ENCODE measurements at places on chromosomes 2 and 18.
A peak's percentile ranks its signal among the peaks of the same experiment; 100 is the strongest.

DNA sequence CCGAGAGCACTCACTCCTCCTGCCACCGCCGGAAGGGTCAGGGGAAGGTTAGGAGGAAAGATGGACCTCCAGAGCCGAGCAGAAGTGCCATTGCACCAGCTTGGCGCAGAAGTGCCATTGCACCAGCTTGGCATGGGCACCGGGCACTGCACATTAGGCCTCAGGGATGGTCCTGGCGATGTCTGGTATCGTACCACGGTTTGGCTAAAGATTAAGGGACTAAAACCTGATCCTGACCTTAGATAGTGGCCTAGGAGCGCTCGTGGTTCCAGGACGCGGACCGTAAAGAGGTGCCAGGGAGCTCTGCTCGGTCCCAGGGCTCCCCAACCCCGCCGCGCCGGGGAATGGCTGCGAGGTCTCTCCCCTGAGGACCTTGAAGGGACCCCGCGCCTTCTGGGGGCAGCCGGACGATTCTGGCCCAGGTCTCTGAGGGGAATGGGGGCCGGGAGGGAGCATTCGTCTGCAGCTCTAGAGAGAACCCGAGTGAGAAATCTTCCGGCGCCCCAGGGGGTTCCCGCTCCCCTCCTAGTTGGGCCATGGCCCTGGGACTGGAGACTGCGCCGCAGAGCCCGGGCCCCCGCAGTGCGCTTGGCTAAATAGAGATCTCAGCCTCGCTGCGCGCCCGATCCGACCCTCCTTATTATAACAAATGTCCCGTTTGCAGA, 1.8 kb downstream of the PAX8 start:
- no peak overlapping the region for H3K4me3 ChIP-seq
- no peaks in the 10 kb centered on the region for H3K36me3 ChIP-seq

- H3K36me3 ChIP-seq: peaks cover 37% of the 10 kb centered on the region
- H3K27ac ChIP-seq: peak overlapping the region; percentile 80
- no peak overlapping the region for H3K4me3 ChIP-seq
- peaks cover 16% of the 10 kb centered on the region for H3K4me1 ChIP-seq
- no peak for DNase-seq
These were observed 71.0 kb upstream of the ITM2C start for GRCh38 chr2:230793572-230794359.

- H3K4me1 ChIP-seq: no peaks in the 10 kb centered on the region
- no peak overlapping the region for H3K4me3 ChIP-seq
- peaks cover 63% of the 10 kb centered on the region for H3K36me3 ChIP-seq
- DNase-seq: no peak
These were observed 34.7 kb downstream of the FAM228A start for GRCh38 chr2:24209389-24210105.

DNA sequence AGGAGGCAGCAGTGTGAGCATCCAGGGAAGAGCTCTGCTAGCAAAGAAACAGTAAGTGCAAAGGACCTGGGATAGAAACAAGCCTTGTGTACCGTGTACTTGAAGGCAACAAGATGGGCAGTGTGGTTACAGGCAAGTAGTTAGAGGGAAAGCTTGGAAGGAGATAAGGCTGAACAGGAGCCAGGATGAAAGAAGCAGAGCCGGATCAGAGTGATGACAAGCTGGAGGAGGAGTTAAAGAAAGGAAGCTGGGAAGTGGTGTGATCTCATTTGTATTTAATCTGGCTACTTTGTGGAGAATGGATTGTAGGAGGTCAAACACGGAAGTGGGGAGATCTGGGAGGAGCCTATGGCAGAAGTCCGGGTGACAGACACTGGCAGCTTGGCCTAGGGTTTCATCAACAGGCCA, 44.7 kb upstream of the VPS54 start:
- no peaks in the 10 kb centered on the region for H3K36me3 ChIP-seq
- DNase-seq: no peak
- H3K4me3 ChIP-seq: no peak overlapping the region

DNA sequence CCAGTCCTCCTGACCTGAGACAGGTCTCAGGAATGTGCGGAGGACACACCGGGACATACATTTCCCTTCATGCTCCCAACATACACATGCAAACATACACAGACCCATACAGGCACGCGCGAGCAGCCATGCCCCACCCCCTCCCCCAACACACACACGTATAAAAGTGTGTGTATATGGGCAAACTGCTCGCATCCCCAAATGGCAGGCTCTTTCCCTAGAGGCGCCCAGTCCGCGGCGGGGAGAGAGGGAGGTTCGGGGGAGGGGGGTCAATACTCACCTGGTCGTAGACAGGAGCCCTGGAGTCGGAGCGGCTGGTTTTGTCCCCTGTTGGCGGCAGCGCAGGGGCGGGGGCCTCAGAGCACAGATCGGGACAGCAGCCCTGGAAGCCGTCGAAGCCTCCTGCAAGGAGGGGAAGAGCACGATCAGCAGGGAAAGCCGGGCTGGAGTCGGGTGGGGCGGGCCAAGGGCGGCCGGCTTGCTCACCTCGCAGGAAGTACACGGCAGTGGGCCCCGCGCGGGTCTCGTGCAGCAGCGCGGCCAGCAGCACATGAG, 682 bp downstream of the DUSP2 start:
- H3K27ac ChIP-seq: peak overlapping the region; percentile 95
- peak overlapping the region; percentile 94 for H3K4me3 ChIP-seq
- H3K27me3 ChIP-seq: no peaks in the 10 kb centered on the region

GRCh38 chr2:239240414-239240881, 160.4 kb downstream of the HDAC4 start:
- peaks cover 2% of the 10 kb centered on the region for H3K36me3 ChIP-seq
- H3K27ac ChIP-seq: no peak overlapping the region
- H3K27me3 ChIP-seq: no peaks in the 10 kb centered on the region
- H3K4me1 ChIP-seq: peaks cover 12% of the 10 kb centered on the region
- DNase-seq: no peak

GRCh38 chr2:190177249-190178040, 114.9 kb upstream of the MSTN start:
- no peak overlapping the region for H3K27ac ChIP-seq
- no peak for DNase-seq
- peaks cover 6% of the 10 kb centered on the region for H3K36me3 ChIP-seq
- no peak overlapping the region for H3K4me3 ChIP-seq
- H3K4me1 ChIP-seq: peaks cover 16% of the 10 kb centered on the region
- H3K27me3 ChIP-seq: peaks cover 1% of the 10 kb centered on the region

GRCh38 chr2:65425276-65425675, 7.1 kb downstream of the SPRED2 start:
- no peak overlapping the region for H3K27ac ChIP-seq
- no peak overlapping the region for H3K4me3 ChIP-seq

DNA sequence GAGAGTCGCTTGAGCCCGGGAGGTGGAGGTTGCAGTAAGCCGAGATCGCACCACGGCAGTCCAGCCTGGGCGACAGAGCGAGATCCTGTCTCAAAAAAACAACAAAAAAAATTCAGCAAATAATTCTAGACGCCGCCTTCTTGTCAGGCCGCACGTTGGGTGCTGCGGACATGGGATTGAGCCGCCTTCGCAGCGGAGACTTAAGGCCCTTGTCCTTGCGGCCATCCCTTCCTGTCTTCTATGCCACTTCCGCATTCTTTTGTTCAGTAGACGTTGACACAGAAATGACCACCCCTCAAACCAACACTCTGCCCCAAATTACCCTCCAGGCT, 15.8 kb downstream of the PTPN18 start:
- H3K36me3 ChIP-seq: peaks cover 17% of the 10 kb centered on the region
- H3K27ac ChIP-seq: peak overlapping the region; percentile 93
- peaks cover 50% of the 10 kb centered on the region for H3K4me1 ChIP-seq
- H3K27me3 ChIP-seq: no peaks in the 10 kb centered on the region

DNA sequence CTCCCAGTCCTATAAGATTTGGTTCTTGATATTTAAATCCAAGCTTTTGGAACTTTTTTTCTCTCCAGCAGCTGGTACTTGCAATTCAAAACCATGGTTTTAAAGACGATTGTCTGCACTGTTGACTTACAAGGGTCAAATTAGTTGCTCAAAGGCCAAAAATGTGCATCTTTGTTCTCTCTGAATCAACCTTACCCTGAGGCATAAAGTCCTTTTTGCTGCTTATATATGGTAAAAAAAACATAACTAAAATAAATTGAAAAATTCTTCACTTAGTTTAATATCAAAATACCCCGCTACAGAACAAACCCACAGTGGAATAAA, 592.7 kb downstream of the XIRP2 start:
- no peaks in the 10 kb centered on the region for H3K27me3 ChIP-seq
- H3K4me1 ChIP-seq: no peaks in the 10 kb centered on the region
- H3K27ac ChIP-seq: no peak overlapping the region
- H3K4me3 ChIP-seq: no peak overlapping the region

GRCh38 chr2:227366769-227367426, 12.2 kb downstream of the TM4SF20 start:
- no peaks in the 10 kb centered on the region for H3K36me3 ChIP-seq
- no peak overlapping the region for H3K4me3 ChIP-seq
- no peaks in the 10 kb centered on the region for H3K4me1 ChIP-seq
- DNase-seq: no peak
- H3K27ac ChIP-seq: no peak overlapping the region
- no peaks in the 10 kb centered on the region for H3K27me3 ChIP-seq

GRCh38 chr2:111705239-111705638, 178.8 kb downstream of the ANAPC1 start:
- no peak overlapping the region for H3K4me3 ChIP-seq
- no peak for DNase-seq
- no peaks in the 10 kb centered on the region for H3K36me3 ChIP-seq
- peaks cover 6% of the 10 kb centered on the region for H3K4me1 ChIP-seq
- H3K27me3 ChIP-seq: peaks cover 3% of the 10 kb centered on the region

DNA sequence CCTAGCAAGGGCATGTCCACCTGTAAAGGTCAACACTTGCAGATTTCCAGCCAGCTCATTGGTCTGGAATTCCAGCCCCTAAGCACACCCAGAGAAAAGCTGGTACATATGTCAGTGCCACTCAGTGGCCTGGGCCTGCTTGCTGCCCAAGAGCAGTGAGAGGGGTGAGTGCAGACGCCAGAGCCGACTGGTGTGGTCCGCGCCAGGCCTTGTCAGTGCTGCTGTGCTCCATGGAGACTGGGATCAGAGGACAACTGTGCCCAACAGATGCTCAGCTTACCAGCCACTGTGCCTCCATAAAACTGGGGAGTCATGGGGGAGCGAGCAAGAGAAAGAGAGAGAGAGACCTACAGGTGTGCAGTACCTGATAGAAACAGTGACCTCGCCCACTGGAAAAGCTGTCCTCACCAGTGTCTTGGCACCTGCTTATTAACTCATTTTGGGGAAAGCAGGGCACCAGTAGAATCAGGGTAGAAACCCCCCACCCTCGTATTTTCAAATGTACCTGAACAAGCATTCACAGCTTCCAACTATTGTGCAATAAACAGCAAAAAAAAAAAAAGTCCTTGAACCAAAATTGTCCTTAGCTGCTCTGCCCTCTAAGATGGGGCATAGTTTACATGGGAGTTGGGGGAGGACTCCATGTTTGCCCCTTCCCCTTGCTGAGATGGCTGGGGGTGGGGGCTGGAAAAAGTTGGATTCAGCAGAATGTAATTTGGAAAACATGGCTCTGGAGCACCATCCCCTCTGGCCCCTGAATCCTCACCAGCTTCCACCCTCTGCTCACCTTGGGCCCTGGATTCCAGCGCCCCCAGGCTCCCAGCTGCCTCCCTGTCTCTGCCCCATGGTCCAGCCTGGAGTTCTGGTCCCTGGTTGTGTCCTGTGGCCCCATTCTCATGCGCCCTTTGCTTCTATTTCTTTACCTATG, 1.4 kb upstream of the SP140L start:
- H3K4me1 ChIP-seq: peaks cover 46% of the 10 kb centered on the region
- H3K4me3 ChIP-seq: peak overlapping the region; percentile 62
- H3K36me3 ChIP-seq: peaks cover 18% of the 10 kb centered on the region
- DNase-seq: no peak
- H3K27me3 ChIP-seq: no peaks in the 10 kb centered on the region
- H3K27ac ChIP-seq: no peak overlapping the region

GRCh38 chr2:150355440-150355839, 132.0 kb downstream of the RND3 start:
- H3K4me3 ChIP-seq: no peak overlapping the region
- no peaks in the 10 kb centered on the region for H3K4me1 ChIP-seq
- H3K36me3 ChIP-seq: no peaks in the 10 kb centered on the region
- H3K27me3 ChIP-seq: no peaks in the 10 kb centered on the region
- DNase-seq: no peak
- H3K27ac ChIP-seq: no peak overlapping the region

- H3K4me3 ChIP-seq: no peak overlapping the region
- H3K4me1 ChIP-seq: no peaks in the 10 kb centered on the region
- no peaks in the 10 kb centered on the region for H3K36me3 ChIP-seq
These were observed 151.6 kb upstream of the UBE2E3 start for GRCh38 chr2:180828756-180829155.

GRCh38 chr2:211380041-211380440, 823.6 kb downstream of the CPS1 start:
- H3K4me1 ChIP-seq: no peaks in the 10 kb centered on the region
- no peaks in the 10 kb centered on the region for H3K36me3 ChIP-seq
- no peak overlapping the region for H3K4me3 ChIP-seq
- DNase-seq: no peak
- no peaks in the 10 kb centered on the region for H3K27me3 ChIP-seq

DNA sequence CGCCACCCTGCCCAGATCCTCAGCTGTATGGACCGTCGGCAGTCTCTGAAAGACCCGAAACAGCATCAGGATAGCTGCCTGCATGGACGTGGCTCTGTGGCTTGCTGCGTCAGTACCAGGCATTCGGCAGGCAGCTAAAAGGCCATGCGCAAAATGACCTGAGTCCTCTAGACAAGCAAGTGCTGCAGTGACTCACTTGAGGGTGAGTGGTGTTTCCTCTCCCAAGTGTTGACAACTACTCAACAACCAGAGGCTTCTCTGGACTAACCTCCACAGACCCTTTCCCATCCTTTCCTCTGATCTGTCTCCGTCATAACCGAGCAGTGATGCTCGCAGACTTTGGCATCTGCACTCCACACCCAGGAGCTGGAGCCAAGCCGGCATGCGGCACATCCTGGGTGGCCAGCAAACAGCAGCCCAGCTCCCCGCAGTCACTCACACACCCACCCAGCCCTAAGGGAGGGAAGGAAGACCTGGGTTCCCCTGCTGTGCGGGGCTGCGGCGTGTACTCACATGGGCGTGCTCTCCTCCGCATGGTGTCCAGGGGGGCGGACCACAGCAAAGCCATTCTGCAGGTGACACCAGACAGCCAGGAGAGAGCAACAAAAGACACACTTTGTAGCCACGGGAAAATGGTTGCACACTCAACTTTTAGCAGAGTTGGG, 239.3 kb downstream of the TWIST2 start:
- no peak overlapping the region for H3K27ac ChIP-seq
- H3K4me1 ChIP-seq: no peaks in the 10 kb centered on the region
- H3K36me3 ChIP-seq: peaks cover 8% of the 10 kb centered on the region
- H3K27me3 ChIP-seq: no peaks in the 10 kb centered on the region
- no peak for DNase-seq
- H3K4me3 ChIP-seq: no peak overlapping the region

DNA sequence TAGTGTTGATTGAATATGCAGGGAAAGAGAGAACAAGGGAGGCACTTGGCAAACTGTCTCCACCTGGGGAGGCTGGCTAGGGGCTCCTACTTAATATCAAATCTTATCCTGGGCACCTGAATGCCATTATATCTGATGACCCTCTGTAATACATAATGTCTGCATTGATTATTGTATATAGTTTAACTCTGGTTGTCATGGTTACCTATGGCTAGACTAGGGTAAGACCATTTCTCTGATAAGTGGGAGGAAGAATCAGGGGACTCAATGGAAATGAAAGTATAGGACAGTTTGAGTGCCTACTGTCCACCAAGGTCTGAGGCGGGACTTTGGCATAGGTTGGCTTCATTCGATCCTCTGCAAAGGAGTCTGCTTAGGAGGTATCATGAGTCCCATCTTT, 7.2 kb upstream of the TET3 start:
- H3K4me3 ChIP-seq: no peak overlapping the region
- no peaks in the 10 kb centered on the region for H3K36me3 ChIP-seq
- no peak for DNase-seq

GRCh38 chr18:45384137-45384961, 230.9 kb upstream of the SLC14A2 start:
- DNase-seq: peak; percentile 56
- no peak overlapping the region for H3K4me3 ChIP-seq
- H3K36me3 ChIP-seq: no peaks in the 10 kb centered on the region
- H3K27me3 ChIP-seq: peaks cover 12% of the 10 kb centered on the region
- H3K27ac ChIP-seq: no peak overlapping the region
- no peaks in the 10 kb centered on the region for H3K4me1 ChIP-seq

Measured in memory B cell (primary cell).